ENCODE measurements at places on chromosomes 3 and 15.

GRCh38 chr3:54535619-54536018 is 392.2 kb downstream of the LRTM1 start:
- DNase-seq, result no peak

GRCh38 chr15:45200799-45201556 is 13.2 kb upstream of the SHF start:
- DNase-seq, result peak; percentile 87

DNA sequence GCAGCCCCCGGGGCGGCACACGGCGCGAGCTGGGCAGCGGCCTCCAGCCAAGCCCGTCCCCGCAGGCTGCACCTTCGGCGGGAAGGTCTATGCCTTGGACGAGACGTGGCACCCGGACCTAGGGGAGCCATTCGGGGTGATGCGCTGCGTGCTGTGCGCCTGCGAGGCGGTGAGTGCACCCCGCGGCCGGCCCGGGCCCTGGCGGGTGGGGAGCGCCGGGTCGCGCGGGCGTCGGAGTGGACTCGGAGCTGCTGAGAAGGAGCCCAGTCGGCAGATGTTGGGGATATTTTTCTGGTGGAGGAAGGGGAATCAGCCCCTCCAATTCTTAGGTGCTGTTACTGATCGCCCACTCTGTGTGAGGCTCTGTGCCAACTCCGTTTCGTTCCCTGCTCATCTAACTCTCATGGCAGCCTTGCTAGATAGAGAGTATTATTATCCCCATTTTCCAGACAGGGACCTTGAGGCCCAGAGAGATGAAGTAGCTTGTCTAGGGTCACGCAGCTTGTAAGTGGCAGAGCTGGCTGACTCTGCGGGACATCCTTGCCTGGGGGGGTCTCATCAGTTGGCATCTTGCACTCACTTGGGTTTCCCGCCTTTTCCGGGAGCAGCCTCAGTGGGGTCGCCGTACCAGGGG is 890 bp downstream of the CHRD start:
- DNase-seq, result no peak

DNA sequence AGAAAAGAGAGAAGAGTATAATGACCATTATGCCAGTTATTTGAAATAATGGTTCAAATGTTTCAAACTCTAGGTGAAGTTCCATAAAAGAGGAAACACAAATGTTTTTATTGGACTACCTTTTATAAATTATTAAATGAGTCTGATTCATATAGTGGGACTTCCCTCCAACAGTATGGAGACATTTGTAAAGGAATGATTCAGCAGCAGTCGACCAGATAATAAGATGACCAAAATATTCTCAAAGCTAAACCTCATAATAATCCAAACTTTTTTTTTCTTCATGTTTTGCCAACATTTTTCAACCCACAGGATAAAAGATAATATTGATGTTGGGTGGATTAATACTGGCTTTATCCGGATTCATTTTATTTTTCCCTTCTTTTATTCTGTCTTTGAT is 18.8 kb downstream of the TIPARP start:
- DNase-seq, result peak; percentile 36

DNA sequence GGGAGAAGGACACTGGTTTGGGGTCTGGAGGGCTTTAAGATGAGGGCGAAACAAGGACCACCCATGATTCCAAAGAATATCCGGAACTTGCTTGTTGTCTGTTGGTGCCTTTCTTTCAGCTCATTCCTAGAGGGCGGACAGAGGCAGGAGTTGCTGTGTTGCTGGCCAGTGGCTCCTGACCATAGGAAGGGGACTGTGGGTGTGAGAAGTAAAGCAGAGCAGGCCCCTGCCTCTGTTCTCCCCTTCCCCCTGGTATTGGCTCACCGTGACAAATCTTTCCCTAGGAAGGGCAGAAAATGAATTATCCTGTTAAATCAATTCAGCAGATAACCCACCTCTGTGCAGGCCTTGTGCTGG is 89.1 kb downstream of the LIPC start:
- no peak for DNase-seq

- no peak for DNase-seq
Observed at GRCh38 chr15:74892313-74892712, 2.5 kb downstream of the MPI start.

- no peak for DNase-seq
Observed at GRCh38 chr3:185519021-185519420, 20.2 kb upstream of the TMEM41A start.

GRCh38 chr3:117631781-117632180 is 922.2 kb downstream of the TUSC7 start:
- DNase-seq, result no peak

DNA sequence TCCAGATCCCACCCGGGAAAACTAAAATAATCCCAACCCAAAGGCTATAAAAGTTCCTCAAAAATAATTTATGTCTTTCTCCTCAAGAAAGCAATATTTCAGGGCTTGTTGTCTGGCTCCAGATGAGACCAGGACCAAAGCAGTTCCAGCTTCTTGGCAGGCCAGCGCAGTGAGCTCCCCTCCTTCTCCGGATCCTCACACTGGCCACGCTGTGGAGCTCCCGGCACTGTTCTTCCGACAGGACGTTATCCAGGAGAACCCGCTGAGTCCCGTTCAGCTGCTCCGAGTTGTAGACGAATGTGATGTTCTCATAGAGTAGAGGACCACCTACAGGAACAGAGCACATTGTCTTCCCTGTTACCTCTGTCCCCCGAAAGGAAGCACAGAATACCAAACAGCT is 146.3 kb downstream of the P3H2 start:
- no peak for DNase-seq

DNA sequence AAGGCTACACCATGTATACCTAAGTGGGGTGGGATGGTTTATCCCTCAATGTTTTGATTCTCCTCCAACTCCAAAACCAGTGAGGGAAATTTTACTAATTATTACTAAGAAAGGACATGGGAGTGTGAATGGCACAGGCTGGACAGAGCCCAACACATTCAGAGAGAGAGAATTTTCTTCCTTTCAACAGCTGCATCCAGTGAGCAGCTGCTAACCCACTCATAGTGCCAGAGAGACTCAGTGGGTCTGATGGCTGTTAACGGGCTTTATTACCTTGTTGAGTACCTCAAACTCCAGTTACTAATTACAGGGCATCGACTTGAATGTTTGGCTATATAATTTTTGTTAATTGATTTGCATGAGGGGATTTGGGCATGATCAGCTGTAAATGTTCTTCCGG is 75.8 kb downstream of the RORA start:
- DNase-seq, result no peak

GRCh38 chr3:181694805-181695660 is 16.7 kb upstream of the SOX2 start:
- no peak for DNase-seq

GRCh38 chr3:25043177-25043576 is 384.9 kb upstream of the RARB start:
- no peak for DNase-seq

DNA sequence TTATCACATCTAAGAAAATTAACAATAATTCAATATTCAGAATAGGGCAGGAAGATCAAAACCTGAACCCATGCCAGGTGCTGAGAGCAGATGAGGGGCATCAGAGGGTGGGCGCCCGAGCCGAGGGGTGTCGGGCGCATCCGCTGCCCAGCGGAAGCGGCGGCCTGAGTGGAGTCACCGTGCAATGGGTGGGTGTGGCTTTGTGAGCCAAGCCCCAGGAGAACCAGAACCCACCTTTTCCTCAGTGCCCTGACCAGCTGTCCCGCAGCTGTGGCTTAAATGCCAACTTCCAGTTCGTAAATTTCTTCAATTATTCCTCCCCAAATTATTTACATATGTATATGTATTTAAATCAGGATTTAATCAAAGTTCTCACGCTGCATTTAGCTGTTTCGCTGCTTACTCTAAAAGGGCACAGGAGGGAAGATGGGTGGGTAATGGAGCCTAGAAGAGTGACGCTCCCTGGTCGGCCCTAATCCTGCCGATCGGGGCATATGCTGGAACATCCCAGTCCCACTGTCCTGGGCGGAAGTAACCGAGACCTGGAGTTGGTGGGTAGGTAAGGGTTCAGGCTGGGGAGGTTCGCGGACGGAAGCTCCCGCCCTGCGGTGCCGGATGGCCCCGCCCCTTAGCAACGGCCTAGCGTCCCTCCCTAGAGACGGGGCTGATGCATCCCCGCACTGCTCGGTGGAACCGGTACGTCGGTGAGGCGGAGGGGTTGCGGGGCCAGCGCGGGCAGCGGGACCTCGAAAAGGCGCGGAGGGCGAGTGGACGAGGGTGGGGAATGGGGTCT is 1.3 kb downstream of the DNAH1 start:
- no peak for DNase-seq

- DNase-seq, result no peak
Observed at GRCh38 chr3:169754711-169755110, 10.1 kb downstream of the TERC start.

- no peak for DNase-seq
Observed at GRCh38 chr3:71395470-71395869, 188.1 kb downstream of the FOXP1 start.

DNA sequence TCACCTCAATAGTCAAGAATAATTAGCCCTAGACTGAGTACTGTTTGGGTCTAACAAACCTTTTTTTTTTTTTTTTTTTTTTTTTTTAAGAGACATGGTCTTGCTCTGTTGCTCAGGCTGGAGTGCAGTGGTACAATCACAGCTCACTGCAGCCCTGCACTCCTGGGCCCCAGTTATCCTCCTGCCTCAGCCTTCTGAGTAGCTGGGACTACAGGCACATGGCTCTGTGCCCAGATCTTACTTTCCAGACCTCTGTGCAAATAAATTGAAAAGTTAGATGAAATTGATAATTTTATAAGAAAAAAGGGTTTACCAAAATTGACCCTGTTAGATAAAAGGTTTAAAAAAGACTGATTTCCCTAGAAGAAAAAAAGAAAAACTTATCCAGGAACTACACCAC is 79.0 kb downstream of the NR2E3 start:
- no peak for DNase-seq

DNA sequence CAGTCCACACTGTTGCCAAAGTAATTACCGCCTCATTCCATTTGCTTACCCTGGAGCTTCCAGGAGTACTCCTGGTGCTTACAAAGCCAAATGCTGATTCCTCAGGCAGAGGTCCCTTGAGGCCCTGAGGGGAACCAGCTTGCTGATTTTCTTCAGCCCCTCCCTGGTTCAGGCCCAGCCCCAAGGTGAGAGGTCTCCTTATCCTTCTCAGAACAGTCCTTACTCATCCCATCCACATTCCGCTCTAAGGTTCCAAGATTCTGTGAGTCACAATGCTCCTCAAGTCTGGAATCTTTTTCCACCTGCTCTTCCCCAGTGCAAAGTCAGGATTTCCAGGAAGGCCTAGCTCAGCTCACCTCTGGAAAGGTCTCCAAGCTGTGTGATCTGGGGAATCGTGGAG is 1.8 kb upstream of the ATP10A start:
- DNase-seq, result peak; percentile 44

DNA sequence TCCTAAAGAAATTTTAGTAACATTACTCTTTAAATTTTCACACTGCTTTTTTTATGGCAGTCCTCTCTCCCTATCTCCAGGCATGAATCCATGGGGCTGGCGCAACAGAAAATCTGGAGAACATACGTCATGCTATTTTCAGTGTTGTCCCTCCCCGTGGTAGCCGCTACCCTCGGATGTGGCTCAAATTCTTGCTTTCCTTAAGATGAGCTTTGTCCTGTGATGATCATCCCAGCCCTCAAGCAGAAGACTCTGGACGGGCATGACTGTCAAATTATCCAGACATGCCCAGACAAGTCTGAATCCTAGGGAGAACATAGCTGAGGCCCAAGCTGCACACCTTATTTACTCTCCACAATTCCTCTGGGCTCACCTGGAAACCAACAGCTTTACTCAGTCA is 49.1 kb downstream of the FMN1 start:
- no peak for DNase-seq

- no peak for DNase-seq
Observed at GRCh38 chr15:51332206-51333147, 5.9 kb downstream of the CYP19A1 start.

GRCh38 chr3:175270866-175271265 is 411.7 kb downstream of the NAALADL2 start:
- no peak for DNase-seq

DNA sequence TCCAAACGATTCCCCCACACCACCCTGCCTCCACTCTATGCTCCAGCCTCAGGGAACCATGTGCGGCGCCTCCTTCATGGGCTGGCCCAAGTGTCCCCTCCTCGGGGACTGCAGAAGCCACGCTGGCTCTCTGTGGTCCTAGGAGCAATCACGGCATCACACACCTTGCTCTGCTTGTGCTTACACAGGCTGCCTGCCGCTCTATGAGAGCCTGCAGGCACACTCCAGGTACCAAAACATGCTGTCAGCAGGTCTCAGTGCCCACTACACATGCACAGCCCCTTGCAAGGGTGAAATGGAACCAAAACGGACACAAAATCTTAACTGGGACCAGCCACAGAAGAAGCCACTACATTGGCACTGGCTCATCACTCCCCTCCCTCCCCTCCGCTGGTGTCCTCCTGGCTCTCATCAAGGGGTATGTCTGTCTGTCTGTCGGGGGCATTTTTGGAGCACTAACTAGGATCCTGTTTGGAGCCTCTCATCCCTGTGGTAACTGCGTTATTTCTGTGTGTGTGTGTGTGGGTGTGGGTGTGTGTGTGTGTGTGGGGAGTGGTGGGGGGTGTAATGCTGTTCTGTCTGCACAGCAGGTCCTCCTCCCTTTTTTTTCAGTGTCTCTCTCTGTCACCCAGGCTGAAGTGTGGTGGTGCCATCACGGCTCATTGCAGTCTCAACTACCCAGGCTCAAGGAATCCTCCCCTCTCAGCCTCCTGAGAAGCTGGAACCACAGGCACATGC is 60.6 kb downstream of the DHX30 start:
- no peak for DNase-seq

DNA sequence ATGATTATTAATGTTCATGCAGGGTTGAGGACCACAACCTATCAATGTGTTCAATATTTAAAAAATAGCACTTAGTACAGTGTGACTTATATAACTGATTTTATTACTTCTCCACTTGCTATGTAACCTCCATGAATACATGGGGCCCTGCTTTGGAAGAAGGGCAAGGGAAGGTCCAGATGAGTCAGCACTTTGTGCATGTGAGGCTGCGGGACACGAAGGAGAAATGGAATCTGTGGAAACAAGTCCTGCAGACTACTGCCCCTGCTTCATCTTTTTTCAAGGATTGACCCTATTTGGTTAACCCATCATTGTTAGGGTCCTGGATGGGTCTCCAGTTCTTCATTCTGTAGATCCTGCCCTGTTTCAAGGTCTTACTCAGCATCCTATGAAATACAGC is 1.6 kb downstream of the NXPE3 start:
- DNase-seq, result peak; percentile 86

DNA sequence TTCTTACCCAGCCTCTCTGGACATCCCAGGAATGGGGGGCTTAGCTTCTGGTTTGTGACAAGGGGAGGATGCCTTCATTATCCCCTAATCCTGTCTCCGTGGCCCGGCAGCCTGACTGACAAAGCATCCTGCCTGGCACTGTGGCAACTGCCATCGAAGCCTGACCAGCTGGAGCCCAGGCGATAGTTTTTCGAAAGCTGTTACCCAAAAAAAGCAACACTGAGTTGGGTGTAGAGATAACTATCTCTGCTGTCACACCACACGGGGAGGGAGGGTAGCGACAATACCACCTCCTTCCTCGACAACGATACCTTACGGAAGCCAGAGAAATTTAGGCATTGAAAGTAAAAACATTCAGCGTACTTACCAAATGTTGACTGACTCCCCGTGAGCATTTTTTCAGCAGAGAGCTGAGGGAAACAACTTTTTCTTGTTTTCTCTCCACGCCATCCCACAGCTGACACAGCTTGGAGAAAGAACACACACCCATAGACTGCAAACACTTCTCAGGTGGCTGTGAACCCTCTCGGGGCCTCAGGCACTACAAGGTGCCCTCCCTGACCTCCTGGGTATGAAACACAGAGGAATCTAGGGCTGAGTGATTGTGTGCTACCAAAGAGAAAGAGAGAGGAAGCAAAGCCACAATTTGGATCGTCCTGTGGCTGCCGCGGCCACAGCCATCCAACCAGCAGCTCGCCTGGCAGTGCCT is 361.9 kb upstream of the ICE2 start:
- no peak for DNase-seq
